ENCODE measurements at places on chromosomes 12 and 14.

- DNase-seq = peak; percentile 19
Measured at GRCh38 chr12:57127101-57127725, 1.1 kb upstream of the LRP1 start.

DNA sequence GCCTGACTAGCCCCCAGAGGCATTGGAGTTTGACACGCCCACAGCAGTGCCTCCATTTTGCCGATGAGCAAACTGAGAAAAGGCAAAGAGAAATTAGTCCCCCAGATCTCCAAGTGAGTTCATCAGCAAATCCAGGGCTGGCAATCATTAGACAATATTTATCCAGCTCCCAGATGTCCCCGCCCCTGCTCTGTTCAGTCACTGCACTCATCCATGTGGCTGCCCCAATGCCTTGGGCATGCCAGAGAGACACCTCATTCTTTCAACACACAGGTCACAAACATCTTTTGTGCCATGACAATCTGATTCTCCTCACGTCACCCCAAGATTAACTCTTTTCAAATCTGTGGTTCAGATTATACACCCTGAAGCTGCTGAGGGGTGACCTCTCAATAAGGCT, 43.5 kb downstream of the DPF3 start:
- DNase-seq = no peak

DNA sequence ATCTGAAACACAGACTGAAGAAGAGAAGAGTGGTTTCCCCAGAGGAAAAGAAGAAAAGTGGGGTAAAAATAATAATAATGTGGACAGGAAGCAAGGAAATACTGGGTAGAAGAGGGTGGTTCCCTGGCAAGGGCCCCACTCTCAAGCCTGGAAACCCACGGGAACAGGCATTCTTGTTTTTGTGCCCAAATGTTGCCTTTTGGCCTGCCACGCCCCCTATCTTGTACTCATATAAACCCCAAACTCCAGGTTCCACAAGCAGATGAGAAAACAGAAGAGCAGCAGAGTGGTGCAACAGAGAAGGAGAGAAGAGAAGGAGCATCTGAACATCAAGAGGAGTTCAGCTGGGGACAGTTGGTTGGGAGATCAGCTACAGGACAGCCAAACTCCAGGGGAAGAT, 51.2 kb downstream of the NDUFA12 start:
- DNase-seq = no peak

DNA sequence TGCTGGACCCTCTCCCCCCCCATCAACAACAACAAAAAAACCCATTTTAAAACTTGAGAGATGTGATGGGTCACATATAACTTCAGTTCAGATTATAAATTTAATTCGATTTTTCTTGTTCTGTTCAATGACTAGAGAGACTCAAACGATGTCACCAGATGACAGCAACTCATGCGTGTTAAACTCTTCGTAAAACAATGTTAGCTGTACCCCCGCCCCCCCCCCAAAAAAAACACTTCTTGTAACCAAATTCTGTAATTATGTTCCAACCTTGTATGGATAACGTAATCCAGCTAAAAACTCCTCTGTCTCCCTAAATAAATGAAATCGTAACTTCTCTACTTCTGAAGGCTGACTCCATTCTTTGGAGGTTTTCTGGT, 614 bp upstream of the NACA start:
- DNase-seq = no peak

DNA sequence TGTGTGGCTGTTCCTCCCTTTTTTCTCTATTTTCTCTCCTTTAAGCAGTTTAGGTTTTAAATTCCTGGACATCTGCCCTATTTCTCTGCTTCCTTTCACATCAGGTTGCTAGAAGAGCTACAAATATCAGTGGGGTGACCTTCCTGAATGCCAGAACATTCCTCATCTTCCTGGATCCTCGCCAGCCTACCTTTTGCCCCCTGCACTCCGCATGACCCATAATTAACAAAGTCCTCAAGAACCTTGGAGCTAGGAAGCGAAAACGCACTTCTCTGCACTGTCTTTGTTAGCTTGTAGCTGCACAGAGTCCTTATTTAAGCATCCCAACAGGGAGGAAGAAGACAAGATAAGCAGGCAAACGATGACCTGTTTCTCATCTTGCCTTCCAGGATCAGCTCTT, 30.5 kb downstream of the VDR start:
- DNase-seq = no peak

DNA sequence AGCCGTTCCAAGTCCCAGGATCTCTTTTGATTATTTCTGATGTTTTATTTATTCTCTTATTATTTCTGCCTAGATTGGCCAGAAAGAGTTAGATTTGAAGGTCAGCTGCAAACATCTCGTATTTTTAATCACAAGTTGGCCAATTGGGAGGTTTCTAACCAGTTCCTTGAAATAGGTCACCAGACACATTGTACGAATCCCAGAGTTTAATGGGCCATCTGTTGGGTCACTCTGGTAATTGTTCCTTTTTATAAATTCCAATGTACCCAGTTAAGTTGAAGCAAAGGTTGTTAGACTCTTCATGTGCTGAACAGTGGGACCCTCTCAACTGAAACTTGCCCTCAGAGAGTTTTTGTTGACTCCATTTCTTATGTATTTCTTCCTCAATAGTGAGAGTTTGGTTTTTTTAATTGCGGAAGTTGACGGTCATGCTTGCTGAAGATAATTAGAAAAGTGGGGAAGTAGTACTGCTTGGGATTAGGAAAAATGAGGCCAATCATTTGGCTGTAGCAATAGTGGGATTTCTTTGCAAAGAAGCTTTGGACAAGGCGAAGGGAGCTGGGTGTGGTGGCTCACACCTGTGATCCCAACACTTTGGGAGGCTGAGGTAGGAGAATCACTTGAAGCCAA, 382.7 kb upstream of the RGS6 start:
- no peak for DNase-seq

DNA sequence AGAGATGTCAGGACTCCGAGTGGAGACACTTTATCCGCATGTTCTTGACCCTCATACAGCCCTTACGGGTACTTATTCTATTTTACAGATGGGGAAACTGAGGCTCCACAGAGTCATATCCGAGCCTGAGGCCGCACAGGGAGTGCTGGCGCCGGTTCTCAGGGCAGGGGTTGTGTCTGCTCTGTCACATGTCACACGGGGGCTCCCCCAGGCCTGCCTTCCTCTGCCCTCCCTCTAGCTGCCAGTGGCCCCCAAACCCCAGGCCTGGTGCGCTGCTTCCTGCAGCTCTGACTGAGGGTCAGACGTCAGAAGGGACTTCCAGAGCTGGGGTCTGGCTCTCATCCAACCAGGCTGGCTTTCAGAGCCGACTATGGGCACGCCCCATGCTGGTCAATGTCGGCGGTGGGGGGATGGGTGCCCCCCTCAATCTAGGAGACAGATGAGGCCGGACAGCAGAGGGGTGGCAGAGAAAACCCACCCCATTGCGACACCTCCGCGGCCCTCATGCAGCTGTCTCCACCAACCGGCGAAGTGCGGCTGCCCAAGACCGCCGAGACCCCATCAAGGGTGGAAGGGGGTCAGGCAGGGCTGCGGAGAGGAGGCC, 811 bp upstream of the INF2 start:
- no peak for DNase-seq

GRCh38 chr12:79766705-79767464, 76.1 kb upstream of the PAWR start:
- DNase-seq = no peak
